Kidney tubule cell (primary cell): ENCODE measurements at places on chromosomes 12 and 14.

DNA sequence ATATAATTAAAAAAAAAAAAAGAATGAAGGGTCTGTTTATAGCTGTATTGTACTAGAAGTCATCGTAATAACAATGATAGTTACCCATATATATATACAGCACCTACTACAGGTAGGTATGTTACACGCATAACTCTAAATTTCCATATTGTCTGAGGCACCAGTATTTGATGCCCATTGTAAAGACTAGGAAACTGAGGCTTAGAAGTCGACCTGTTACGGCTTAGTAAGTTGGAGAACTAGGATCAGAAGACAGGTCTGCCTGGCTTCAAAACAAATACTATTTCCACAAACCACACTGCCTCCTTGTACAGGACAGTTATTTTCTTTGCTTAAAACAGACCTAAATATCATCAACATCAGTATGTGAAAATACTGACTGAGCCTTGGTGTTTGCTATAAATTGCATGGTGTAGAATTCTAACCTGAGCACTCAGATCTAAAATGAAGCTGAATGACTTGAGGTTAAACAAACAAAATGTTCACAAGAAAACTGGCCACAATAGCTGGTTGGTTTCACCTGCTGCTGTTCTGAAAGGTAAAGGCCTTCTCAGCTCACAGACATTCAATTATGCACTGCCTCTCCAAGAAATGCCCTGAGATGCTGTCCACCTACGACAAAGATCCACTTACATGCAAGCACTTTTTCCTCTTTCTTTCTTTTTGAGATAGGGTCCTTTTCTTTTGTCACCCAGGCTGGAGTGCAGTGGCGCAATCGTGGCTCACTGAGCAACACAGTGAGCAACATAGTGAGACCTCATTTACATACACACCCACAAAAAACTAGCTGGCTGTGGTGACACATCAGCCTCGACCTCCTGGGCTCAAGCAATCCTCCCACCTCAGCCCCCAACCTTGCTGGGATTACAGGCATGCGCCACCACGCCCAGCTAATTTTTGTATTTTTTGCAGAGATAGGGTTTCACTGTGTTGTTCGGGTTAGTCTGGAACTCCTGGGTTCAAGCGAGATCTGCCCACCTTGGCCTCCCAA, 35.7 kb downstream of the SSH1 start:
- DNase-seq = peak; percentile 76

GRCh38 chr12:12701457-12701856, 5.5 kb upstream of the GPR19 start:
- DNase-seq = no peak

- no peak for DNase-seq
Measured at GRCh38 chr14:92677087-92677668, 71.2 kb downstream of the LGMN start.

DNA sequence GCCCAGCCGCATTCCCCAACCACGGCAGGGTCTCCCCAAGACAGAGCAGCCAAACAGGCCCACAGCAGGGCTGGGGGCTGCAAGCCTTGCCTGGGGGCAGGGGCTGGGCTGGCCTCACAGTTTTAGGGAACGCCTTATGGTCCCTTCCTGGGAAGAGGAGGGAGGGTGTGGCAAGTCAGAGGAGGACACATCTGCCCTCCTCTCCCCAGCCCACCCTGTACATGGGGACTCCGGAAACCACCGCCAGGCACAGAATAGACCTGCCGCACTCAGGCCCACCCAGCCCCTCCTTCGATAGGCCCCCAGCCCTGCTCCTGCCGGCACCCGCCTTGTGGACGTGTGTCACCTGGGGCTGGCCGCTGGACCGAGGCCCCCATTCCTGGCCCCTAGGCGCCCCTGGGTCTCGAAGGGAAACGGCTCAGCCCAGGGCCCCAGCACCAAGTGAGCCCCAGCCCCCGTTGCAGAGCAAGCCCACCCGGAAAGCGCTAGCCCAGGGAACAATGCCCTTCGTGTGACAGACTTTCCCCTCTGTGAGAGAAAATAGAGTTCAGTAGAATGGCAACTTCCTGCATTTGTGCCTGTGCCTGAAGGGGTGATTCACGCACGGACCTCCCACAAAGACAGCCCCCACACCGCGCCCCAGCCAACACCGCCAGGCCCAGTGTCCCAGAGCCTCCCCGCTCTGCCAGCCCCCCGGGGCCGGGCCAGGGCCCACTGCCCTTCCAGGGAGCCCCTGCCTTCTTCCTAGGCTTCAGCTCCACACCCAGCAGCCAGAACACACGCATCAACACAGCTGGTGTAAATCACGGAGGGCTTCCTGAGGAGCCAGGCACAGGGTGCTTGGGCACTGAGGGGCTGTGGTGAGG, 12.0 kb upstream of the NUDT14 start:
- DNase-seq = no peak
